Ascending aorta (tissue), 2 donors: ENCODE measurements at places on chromosomes 11 and 22.

DNA sequence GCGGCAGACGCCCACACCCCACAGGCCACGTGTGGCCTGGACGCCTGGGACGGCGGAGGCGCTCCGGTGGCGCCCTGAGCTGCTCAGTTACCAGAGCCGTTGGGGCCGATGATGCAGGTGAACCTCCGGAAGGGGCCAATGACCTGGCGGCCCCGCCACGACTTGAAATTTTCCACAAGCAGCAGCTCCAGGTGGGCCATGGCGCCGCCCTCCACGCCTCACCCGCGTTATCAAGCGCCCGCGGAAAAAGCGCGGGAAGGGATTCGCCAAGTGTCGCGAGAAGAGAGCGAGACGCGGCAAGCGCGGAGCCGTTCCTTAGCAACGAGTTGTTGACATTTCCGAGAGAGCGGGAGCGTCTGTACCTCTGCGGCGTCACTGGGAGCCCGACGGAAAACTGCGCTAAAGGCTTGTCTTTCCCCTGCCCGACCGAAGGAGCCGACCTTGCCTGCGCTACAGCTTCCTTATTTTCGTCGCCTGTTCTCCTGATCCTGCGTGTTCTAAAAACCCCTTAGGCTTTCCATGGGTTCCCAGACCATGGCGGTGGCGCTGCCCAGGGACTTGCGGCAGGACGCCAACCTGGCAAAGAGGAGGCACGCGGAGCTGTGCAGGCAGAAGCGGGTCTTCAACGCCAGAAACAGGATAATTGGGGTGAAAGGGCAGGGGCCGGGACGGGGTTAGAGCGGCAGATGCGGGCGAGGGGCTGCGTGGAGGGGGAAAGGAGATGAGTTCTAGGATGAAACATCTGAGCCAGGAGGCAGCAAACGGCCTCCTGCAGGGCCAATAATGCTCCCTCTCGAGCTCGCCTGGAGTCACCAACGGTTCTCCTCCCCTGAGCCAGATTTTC is at the start of the genes RIBC2 and SMC1B:
RIBC2 (plus strand) TSS at position 326 of the 844 bp plus-strand sequence; CDS start at position 520, 194 bp downstream.
SMC1B (minus strand) TSS at position 232 of the 844 bp plus-strand sequence; CDS start at position 200, 32 bp downstream.
- H3K4me3 ChIP-seq = peak within 1 kb of the TSS; percentile 54
- no peaks in the 10 kb centered on the region for H3K27me3 ChIP-seq
- H3K36me3 ChIP-seq = no peaks in the 10 kb centered on the region
- DNase-seq = no peak
- H3K27ac ChIP-seq = peak within 1 kb of the TSS; percentile 5
- H3K4me1 ChIP-seq = peaks cover 7% of the 10 kb centered on the region

GRCh38 chr22:27761665-27762064 is 39.9 kb downstream of the MN1 start:
- peaks cover 8% of the 10 kb centered on the region for H3K36me3 ChIP-seq
- H3K4me1 ChIP-seq = peaks cover 22% of the 10 kb centered on the region
- DNase-seq = no peak
- H3K4me3 ChIP-seq = no peak overlapping the region
- H3K27ac ChIP-seq = no peak overlapping the region

DNA sequence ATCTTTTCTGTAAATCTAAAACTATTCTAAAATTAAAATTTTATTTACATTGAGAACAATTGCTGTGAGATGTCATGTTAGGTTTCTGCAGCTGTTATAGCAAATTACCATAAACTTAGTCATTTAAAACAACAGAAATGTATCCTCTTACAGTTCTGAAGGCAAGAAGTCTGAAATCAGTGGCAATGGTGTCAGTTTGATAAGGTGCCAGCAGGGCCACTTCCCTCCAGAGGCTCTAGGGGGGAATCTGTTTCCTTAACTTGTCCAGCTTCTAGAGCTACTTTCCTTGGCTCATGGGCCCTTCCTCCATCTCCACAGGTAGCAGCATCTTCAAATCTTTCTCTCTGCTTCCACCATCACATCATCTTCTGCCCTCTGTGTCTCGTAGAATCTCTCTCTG is 23.0 kb downstream of the MOGAT2 start:
- H3K36me3 ChIP-seq = no peaks in the 10 kb centered on the region
- no peaks in the 10 kb centered on the region for H3K27me3 ChIP-seq
- H3K4me1 ChIP-seq = no peaks in the 10 kb centered on the region
- H3K27ac ChIP-seq = no peak overlapping the region
- no peak for DNase-seq

DNA sequence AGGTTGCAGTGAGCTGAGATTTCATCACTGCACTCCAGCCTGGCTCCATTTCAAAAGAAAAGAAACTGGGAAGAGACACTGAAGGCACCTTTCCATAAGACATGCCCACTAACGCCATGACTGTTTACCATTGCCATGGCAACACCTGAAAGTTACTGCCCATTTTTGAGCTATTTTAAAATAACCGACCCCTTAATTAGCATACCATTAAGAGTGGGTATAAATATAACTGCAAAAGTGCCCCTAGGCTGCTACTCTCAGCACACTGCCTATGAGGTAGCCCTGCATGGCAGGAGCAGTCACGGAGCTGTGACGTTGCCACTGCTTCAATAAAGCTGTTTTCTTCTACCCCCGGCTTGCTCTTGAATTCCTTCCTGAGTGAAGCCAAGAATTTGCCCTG is 9.9 kb upstream of the RNASEH2C start:
- no peak overlapping the region for H3K4me3 ChIP-seq
- no peak overlapping the region for H3K27ac ChIP-seq
- H3K4me1 ChIP-seq = no peaks in the 10 kb centered on the region
- no peaks in the 10 kb centered on the region for H3K27me3 ChIP-seq
- H3K36me3 ChIP-seq = no peaks in the 10 kb centered on the region
- no peak for DNase-seq

GRCh38 chr22:35102663-35103062 is 36.7 kb downstream of the ISX start:
- no peaks in the 10 kb centered on the region for H3K4me1 ChIP-seq
- no peaks in the 10 kb centered on the region for H3K27me3 ChIP-seq
- DNase-seq = no peak
- no peak overlapping the region for H3K4me3 ChIP-seq
- no peak overlapping the region for H3K27ac ChIP-seq

- peak overlapping the region; percentile 16 for H3K27ac ChIP-seq
- peak overlapping the region; percentile 7 for H3K4me3 ChIP-seq
- H3K4me1 ChIP-seq = peaks cover 6% of the 10 kb centered on the region
- DNase-seq = no peak
- no peaks in the 10 kb centered on the region for H3K27me3 ChIP-seq
Observed at GRCh38 chr11:43723617-43724016, 43.1 kb downstream of the HSD17B12 start.

- H3K27ac ChIP-seq = no peak overlapping the region
- no peaks in the 10 kb centered on the region for H3K36me3 ChIP-seq
- no peaks in the 10 kb centered on the region for H3K4me1 ChIP-seq
- H3K27me3 ChIP-seq = no peaks in the 10 kb centered on the region
- H3K4me3 ChIP-seq = no peak overlapping the region
- no peak for DNase-seq
Observed at GRCh38 chr22:37088750-37089408, 20.6 kb downstream of the TMPRSS6 start.

DNA sequence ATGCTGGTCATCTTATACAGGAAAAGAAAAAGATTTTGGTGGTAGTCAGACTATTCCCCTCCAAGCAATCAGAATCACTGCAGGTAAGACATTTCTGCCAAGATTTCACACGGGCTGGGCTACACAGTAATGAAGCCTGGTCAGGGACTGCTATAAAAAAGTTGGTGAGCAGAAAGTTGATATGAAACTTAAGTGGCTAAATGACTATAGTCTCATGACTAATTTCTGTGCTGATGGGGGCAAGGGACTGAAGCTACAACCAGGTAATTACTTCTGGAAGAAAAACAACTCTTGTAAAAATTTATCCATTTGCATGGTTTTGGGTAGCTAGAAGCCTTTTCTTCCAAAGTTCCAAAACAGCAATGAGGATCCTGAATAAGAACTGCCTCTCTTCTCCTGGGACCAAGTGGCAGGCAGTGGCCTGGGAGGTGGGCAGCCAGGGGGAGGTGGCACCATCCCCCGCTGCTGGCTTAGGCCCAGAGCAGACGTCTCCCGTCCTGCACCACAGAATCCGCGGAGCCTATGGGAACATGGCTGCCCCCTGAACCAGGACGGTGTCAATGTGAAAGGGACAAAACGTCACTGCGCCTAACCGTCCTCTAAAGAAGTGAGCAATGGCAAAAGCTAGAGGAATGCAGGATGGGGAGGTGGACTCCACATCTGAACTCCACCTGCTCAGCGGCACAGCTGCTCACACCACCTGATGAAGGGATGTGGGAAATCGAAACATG is 122.6 kb upstream of the LMO1 start:
- no peaks in the 10 kb centered on the region for H3K4me1 ChIP-seq
- H3K27ac ChIP-seq = no peak overlapping the region
- H3K36me3 ChIP-seq = no peaks in the 10 kb centered on the region

- no peaks in the 10 kb centered on the region for H3K27me3 ChIP-seq
- peak; percentile 58 for DNase-seq
- no peaks in the 10 kb centered on the region for H3K4me1 ChIP-seq
- no peak overlapping the region for H3K4me3 ChIP-seq
Observed at GRCh38 chr11:130211781-130212401, 52.3 kb downstream of the ST14 start.

DNA sequence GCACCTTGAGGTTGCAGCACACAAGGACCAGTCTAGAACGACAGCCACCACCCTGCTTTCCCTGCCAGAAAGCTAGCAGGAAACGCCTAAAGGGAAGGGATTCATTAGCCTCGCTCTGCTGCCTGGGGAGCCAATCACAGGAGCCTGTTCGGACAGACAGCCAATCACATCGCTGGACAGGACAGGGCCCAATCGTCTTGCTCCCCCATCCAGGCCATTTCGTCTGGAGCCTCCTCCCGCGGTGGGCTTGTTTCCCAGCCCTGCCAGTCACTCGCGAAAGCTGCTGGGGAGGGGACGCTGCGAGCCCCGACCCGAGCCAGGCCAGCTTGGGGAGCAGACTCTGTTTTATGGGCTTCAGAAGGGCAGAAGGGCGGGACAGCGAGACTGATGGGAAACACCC is 79.8 kb upstream of the NCAM1 start:
- peak; percentile 24 for DNase-seq
- peaks cover 21% of the 10 kb centered on the region for H3K4me1 ChIP-seq
- H3K4me3 ChIP-seq = peak overlapping the region; percentile 59
- no peaks in the 10 kb centered on the region for H3K27me3 ChIP-seq
- peak overlapping the region; percentile 57 for H3K27ac ChIP-seq

DNA sequence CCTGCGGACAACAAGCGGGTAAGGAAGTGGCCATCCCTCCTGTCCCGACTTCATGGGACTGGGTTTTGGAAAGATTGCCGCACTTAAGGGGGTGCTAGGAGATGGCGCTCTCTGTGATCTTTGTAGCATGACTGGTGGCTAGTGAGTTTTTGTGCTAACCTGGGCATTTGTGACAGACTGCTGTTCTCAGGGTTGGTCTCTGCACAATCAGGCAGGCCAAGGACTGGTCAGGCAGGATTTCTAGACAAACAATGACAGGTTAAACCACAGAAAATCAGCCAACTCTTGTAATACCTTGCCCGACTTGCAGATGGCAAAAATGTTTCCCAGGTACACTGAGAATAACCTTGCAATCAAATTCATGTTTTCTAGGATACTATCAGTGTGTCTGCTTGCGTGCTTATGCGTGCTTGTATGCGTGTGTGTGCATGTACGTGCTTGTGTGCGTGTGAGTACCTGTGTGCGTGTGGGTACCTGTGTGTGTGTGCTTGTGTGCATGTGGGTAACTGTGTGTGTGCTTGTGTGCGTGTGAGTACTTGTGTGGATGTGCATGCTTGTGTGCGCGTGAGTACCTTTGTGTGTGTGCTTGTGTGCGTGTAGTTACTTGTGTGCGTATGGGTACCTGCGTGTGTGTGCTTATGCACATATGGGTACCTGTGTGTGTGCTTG is 25.6 kb upstream of the SORL1-AS1 start:
- H3K27ac ChIP-seq = no peak overlapping the region
- peaks cover 1% of the 10 kb centered on the region for H3K4me1 ChIP-seq
- H3K36me3 ChIP-seq = no peaks in the 10 kb centered on the region
- H3K27me3 ChIP-seq = no peaks in the 10 kb centered on the region

DNA sequence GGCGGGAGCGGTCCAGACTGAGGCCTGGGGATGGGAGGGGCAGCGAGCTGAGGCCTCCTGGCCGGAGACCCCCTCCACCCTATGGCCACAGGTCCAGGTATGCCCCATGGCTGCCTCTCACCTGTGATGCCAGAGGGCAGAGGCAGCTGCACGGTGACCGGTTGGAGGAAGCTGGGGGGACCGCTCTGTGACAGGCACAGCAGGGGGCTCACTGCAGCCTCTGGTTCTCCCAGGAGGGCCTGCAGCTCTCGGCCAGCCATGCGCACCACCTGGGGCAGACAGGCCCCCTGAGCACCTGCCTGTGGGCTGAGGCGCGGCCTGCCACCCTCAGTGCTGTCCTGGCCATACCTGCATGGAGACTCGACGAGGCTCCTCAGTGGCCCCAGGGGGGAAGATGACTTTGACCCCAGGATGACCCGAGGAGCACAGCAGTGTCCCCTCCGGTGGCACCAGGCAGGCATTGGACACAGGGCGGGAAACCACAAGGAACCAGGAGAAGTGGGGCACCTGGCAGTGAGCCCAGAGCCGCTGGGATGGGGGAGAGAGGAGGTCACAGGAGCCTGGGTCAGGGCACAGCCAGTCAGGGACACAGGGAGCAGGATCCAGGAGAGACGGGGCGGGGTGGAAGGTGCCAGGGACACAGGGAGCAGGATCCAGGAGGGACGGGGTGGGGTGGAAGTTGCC is 3.2 kb upstream of the SLC25A22 start:
- H3K36me3 ChIP-seq = peaks cover 23% of the 10 kb centered on the region
- H3K4me1 ChIP-seq = peaks cover 23% of the 10 kb centered on the region
- H3K4me3 ChIP-seq = no peak overlapping the region
- H3K27ac ChIP-seq = no peak overlapping the region

- no peak for DNase-seq
- H3K4me3 ChIP-seq = no peak overlapping the region
- no peaks in the 10 kb centered on the region for H3K4me1 ChIP-seq
- no peak overlapping the region for H3K27ac ChIP-seq
Observed at GRCh38 chr11:26688701-26689100, 33.2 kb downstream of the SLC5A12 start.

DNA sequence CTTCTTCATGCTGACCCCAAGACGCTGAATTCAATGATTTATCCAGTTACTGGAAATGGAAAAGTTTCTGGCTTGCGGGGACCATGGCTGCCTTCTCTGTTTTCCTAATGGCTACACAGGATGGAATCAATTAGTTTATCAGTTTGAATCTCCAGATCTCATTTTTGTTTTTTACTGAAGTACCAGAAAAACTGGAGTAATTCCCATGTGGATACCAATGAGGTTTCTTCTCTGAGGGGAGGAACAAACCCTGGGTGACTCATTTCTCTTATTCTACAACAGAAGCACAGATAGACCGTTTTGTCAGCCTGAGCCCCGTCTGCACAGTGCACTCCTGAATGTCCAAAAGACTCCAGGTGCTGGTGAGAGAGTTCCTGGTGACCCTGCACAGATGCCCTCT is 3.4 kb downstream of the ZNF195 start:
- H3K27me3 ChIP-seq = no peaks in the 10 kb centered on the region
- H3K4me3 ChIP-seq = no peak overlapping the region
- H3K4me1 ChIP-seq = peaks cover 9% of the 10 kb centered on the region
- H3K36me3 ChIP-seq = peaks cover 6% of the 10 kb centered on the region
- DNase-seq = no peak
- no peak overlapping the region for H3K27ac ChIP-seq

GRCh38 chr22:49344161-49344560 is 483.5 kb downstream of the BRD1 start:
- no peaks in the 10 kb centered on the region for H3K4me1 ChIP-seq
- H3K27ac ChIP-seq = no peak overlapping the region
- no peak for DNase-seq
- no peaks in the 10 kb centered on the region for H3K36me3 ChIP-seq

GRCh38 chr11:66232769-66233168 is 35.7 kb upstream of the RAB1B start:
- H3K4me3 ChIP-seq = no peak overlapping the region
- H3K27ac ChIP-seq = no peak overlapping the region
- no peaks in the 10 kb centered on the region for H3K27me3 ChIP-seq
- peaks cover 89% of the 10 kb centered on the region for H3K36me3 ChIP-seq
